Activated CD8-positive, alpha-beta memory T cell treated with anti-CD3 and anti-CD28 coated beads, Interleukin-2, amount 10 ng/mL, durations not matched to agents 7 days and 5 days (primary cell): ENCODE measurements at places on chromosomes 7 and 10.

DNA sequence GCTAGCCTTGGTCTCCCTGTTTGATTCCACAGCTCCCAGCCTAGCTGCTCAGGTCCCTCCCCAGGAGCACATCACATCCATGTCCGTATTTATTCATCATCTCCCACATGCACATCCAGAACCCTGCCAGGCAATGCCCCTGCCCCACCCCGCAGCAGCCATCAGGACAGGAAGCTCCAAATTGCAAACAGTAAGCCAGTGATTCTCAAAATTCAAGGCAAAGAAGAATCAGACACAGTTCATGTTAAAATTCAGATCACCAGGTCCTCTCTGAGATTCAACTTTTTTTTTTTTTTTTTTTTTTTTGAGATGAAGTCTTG, 17.7 kb downstream of the LRRC20 start:
- no peak for DNase-seq

DNA sequence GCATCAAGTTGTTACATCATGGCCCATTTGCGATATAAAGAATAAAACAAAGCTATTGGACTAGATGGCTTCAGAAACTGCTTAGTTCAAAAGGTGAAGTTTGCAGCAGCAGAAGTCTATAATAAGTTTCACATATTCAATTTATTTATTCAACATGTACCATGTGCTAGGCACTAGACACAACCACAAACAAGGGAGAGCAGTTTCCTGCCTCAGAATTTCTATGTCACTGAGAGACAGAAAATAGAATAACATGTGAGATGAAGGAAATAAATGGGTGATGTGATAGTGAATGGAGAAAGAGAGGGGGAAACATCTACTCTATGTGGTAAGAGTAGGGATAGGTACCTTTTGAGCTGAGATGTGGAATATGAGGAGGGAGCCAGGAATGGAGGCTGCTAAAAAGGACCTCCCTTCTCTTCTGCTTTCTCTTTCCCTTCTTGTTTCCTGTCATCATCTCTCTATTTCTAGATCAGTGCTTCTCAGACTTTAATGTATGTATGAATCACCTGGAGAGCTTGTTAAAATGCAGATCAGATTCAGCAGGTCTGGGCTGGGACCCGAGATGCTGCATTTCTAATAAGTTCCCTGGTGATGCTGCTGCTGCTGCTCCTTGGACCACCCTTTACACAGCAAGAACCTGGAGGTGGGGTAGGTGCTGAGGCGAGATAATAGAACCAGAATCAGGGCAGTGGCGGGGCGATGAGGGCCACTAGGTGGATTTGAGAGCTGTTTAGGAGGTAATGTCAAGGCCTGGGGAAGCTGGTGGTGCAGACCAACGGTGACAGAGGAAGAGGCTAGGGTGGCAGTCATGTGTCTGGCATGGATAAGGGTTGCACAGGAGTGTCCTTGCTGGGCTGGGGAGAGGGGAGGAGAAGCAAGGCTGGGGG, 13.7 kb upstream of the INMT start:
- no peak for DNase-seq

DNA sequence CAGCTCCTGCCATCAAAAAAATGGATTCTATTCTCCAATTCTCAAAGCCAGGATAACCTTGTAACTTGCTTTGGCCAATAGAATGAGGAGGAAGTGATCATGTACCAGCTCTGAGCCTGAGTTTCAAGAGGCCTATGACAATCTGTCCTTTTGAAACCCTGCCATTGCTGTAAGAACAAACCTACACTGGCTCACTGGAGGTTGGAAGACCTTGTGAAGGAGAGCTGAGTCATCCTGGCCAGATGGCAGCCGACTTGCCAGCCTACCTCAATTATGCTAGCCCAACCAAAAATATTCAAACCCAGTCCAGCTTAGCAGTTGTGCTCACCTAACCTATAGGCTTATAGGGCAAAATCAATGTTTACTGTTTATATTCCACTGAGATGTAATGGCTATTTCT, 93.0 kb downstream of the HGF start:
- DNase-seq: no peak

DNA sequence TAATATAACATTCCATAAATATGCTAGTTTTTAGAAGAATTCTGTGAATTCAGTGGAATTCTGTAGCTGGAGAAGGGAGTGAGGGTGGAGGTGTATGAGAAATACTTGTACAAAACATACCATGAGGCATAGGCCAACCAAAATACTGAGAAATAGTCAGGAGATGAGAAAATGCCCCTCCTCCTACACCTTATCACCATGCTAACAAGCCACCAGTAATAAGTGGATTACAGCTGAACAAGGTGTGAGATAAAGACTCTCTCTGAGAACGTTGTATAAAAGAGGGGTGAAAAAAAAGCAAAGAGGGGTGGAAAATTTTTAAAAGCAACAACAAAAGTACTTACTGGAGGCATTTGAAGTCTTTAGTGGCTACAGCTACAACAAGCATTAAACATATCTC, 90.4 kb upstream of the IGFBP3 start:
- DNase-seq: no peak

DNA sequence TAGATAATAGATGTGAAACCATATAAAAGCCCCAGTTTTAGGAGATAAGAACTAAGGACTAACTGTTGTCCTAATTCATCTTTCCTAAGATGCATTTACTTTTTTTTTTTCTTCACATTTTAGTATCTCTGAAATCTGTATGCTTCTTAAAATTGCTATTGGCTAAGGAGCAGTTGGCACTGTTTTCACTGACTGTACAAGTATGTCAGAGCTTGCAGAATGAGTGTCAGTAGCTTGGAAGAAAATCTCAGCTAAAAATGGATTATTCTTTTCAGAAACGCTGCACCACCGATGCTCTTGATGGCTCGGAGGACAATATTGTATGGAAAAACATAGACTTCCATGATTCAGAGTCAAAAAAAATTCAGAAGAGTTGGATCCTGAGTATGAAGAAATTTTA, 91.1 kb upstream of the DNAJB12 start:
- DNase-seq: no peak

DNA sequence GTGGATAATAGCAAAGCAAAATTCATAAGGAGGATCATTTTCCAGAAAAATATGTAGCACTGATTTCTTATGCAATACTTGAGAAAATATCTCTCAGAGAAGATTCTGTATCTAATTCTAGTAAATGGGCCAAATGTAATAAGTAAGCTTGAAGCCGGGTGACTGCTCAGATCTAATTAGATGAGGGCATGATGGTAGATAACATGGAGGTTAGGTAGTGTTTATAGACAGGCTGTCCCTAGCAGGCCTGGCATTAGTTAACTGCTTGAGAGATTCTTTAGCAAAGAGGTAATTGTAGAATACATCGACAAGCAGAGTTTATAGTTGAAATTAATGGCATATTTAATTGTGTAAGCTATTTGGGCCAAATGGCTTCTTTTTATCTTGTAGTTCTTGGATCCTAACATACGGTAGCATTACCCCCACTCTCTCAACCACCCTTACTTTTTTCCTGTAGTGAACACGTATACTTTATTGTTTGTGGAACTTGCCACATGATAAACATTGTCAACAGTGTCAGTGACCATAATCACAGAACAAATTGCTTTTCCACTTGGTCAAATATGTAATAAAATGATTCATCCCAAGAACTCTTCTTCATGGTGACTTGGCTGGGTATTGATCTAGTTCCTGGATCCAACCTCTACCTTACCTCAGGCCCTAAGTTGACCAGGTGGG, 343.1 kb downstream of the BBS9 start:
- no peak for DNase-seq

- DNase-seq: no peak
These were observed 16.8 kb downstream of the SMO start for GRCh38 chr7:129205126-129205818.

DNA sequence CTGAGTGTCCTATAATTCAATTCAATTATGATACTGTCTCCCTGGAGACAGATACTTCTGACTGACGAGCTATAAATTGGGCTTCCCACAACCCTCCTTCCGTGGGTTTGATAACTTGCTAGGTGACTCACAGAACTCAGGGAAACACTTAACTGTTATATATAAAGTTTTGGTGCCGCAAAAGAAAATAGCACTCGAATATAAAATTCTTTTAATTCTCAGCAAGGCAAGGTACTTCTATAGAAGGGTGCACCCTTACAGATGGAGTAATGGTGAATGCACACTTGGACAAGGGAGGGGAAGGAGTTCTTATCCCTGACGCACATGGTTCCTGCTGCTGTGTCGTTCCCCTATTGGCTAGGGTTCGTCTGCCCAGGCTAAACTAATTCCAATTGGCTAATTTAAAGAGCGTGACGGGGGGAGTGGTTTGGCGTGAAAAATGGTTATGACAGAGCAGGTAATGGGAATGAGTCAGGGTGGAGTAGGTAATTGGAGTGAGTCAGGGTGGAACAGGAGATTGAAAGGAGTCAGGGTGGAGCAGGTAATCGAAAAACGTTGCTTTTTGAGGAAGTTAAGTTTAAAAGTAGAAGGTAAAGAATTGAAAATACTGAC, 20.8 kb upstream of the GHITM start:
- no peak for DNase-seq

GRCh38 chr7:22584179-22584578, 84.2 kb upstream of the STEAP1B start:
- DNase-seq: no peak

GRCh38 chr10:8050556-8051108, 3.9 kb upstream of the GATA3 start:
- no peak for DNase-seq

- no peak for DNase-seq
These were observed 146.6 kb downstream of the RAPGEF5 start for GRCh38 chr7:22210355-22210754.

- no peak for DNase-seq
These were observed 266.8 kb downstream of the INHBA start for GRCh38 chr7:41436139-41436538.

DNA sequence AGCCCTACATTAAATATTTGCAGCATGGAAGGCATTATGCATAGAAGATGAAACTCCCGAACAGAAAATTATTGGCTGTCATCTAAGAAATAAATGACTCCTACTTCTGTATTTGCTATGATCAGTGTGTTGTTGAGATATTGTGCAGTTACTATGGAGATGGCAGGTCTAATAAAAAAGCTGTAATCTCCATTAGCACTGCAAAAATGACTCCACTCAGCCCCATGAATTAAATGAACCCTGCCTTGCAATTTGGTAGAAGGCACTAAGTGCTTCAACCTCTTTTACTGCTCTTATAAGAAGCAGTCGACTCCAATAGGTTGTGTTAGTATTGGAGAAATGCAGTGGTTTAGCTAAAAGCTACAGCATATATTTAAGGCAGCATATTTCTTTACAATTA, 290.0 kb upstream of the PHYHIPL start:
- no peak for DNase-seq

GRCh38 chr10:49645871-49646870, 32.3 kb downstream of the CHAT start:
- DNase-seq: peak; percentile 37

GRCh38 chr10:30185916-30186315, 126.5 kb upstream of the JCAD start:
- no peak for DNase-seq

- DNase-seq: peak; percentile 49
These were observed 76.6 kb downstream of the CNNM2 start for GRCh38 chr10:102994531-102995295.

GRCh38 chr10:34780818-34781380, 34.2 kb downstream of the PARD3 start:
- no peak for DNase-seq

DNA sequence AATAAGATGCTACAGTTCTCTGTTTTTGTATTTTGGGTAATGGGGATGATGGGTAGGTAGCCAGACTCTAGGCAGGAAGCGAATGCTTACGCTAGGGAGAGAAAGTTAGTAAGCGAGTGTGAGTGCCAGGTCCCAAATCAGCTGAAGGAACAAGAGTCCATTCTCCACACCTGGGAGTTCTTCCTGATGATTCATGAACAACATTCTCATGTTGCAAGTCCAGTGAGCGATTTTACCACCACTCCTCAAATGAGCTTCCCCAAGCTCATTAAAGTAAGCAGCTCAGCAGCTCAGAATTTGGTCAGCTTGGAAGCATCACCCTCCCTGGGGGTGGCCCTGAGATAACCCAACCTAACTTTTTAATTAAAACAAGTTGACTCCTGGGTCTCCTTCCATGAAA, 27.3 kb downstream of the SH3PXD2A start:
- DNase-seq: no peak

GRCh38 chr10:77695186-77695585, 57.6 kb upstream of the KCNMA1 start:
- no peak for DNase-seq

DNA sequence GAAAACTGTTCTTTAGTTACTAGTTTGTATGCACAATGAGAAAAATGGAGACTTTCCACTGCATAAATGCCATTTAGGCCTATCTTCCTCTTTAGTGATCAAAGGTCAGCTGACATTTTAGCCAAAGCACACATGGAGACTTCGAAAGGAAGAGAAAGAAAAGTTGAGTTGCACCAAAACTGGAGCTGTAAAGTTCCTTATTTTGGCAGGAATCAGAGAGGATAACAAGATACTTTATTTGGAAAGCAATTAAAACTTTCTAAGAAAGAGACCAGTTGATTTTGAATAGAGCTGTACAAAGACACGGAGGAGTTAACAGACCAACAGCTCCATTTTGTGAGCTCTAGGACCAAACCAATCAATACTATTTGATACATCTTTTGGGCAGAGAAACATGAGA, 14.2 kb downstream of the ENTPD7 start:
- DNase-seq: no peak

GRCh38 chr7:159192013-159192412, 47.3 kb upstream of the VIPR2 start:
- DNase-seq: no peak

DNA sequence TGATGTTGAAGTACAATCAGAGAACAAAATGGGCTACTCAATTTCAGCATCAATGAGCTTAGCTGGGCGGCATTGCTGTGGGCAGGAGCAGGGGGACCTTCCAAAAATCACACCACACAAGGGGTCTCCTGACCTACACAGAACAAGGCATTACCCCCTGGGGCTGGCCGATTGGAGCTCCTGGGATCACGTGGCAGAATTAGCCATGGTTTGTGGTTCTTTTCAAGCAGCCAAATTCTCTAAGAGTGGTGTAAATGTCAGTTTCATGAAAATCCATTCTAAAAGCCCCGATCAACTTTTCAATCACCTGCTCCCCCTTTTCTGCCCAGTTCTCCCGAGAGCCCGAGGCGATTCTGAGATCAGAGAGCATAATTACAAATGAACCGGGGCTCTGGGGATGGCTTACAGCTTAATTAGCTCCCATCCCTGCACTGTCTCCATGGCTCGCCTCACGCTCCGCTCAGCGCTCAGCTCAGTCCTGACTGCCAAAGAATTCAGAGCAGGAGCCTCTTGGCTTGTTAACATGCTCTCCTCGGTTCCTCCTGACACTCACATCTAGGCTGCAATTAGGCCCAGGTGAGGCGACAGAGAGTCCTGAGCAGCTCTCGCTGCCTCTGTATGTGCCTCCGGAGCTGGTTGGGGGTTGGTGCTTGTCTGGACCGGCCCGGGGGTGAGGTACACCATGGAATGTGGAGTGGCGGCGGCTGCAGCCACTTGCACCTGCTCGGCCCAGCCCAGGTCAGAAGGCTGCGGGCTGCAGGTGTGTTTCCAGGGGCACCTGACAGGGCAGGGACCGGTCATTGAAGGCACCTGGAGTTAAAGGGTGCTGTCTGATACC, 111.8 kb downstream of the WDR11 start:
- no peak for DNase-seq

- DNase-seq: no peak
These were observed 65.6 kb downstream of the TWIST1 start for GRCh38 chr7:19051767-19052375.

- peak; percentile 48 for DNase-seq
These were observed 866 bp upstream of the SFMBT2 start for GRCh38 chr10:7411671-7412128.

- DNase-seq: no peak
These were observed 11.5 kb downstream of the SDK1 start for GRCh38 chr7:3312583-3312982.

GRCh38 chr10:80537086-80537735, 491 bp upstream of the SH2D4B start:
- DNase-seq: peak; percentile 19
